H1 (cell line): ENCODE measurements at places on chromosomes 2 and 18.

GRCh38 chr2:51032751-51033330 is 909 bp upstream of the NRXN1 start:
- peak; percentile 66 for DNase-seq

DNA sequence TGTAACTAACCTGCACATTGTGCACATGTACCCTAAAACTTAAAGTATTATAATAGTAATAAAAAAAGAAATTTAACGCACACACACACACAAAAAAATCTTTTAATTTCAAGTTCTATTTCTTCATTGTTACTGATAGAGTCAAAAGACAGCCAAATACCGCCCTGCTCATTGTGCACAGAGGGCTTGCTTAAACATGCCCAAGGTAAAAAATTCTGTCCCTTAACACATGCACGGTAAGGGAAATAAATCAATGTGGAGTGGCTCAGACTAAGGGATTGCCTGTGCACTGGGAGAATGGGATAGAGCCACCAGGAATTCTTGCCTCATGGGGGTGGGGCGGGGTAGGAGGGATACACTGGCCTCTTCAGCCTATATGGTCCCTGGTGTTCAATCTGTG is 468.0 kb downstream of the NUP35 start:
- DNase-seq, result no peak

DNA sequence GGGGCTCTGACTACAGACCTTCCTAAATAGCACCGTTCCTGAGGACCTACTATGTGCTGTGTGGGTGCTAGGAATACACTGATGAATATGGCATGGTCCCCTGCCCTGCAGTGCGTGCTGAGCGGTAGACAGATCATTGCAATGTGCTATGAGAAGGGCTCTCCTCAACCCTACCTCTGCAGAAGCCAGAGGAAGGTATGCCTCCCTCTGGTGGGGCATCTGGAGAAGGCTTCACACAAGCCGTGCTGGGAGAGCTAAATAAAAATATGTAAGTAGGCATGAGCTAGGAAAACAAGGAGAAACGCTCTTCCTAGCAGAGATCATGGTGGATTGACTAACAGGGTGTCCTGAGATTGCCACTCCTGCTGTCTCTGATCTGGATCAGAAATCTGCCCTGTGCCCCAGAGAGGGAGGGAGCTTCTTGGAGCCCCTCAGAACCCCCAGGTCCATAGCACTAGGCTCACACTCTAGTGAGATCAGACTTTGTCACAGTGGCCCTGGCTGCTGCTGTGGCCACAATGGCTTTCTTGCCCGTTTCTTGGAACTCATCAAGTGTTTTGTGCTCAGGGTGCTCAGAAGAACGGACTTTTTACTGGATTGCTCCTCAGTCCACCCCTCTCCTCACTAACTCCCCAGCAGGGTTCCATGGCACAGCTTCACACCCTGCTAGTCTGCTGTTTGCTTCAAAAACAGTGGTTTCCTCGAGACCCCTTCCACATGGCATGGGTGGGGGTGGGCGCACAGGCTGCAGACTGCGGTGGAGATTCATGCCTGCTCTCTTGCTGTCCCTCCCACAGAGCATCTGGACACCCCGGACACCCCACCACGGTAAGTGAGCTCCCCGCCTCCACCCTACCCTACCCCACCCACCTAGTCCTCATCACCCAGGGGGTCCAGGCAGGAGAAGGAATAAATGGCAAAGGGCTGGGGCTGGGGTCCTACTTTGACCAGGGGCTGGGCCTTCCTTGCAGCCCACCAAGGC is 14.2 kb downstream of the SIGLEC15 start:
- DNase-seq, result no peak

GRCh38 chr18:62399781-62400308 is 74.7 kb downstream of the TNFRSF11A start:
- no peak for DNase-seq

- no peak for DNase-seq
Observed at GRCh38 chr2:7009207-7009911, 92.1 kb downstream of the RNF144A start.

GRCh38 chr2:240392084-240392947 is 43.1 kb upstream of the GPC1 start:
- DNase-seq, result no peak

DNA sequence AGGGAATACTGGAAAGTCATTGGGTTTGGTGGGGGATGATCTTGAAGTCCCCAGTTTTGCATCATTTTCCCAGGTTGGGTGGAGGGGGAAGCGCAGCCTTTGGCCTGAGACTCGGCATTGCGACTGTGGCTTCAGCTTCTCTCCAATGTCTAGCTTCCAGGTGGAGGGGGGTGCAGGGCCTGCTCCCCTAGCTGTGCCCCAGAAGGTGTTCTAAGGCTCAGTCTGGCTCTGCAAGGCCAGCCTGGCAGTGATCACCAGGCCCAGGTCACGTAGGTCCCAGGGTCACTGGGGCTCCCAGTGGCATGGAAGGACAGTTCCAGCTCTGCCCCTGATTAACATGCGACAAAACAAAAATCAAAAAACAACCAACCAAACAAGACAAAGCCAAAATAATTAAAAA is 56.9 kb upstream of the HAAO start:
- no peak for DNase-seq

- no peak for DNase-seq
Observed at GRCh38 chr2:152523091-152523490, 188.1 kb downstream of the FMNL2 start.

GRCh38 chr2:158570869-158571268 is 114.1 kb downstream of the PKP4 start:
- no peak for DNase-seq

GRCh38 chr2:112480530-112481049 is 1.4 kb upstream of the TTL start:
- no peak for DNase-seq

- no peak for DNase-seq
Observed at GRCh38 chr2:40281021-40281940, 170.6 kb downstream of the SLC8A1 start.

- DNase-seq, result no peak
Observed at GRCh38 chr18:8448130-8448529, 161.1 kb upstream of the RAB12 start.

DNA sequence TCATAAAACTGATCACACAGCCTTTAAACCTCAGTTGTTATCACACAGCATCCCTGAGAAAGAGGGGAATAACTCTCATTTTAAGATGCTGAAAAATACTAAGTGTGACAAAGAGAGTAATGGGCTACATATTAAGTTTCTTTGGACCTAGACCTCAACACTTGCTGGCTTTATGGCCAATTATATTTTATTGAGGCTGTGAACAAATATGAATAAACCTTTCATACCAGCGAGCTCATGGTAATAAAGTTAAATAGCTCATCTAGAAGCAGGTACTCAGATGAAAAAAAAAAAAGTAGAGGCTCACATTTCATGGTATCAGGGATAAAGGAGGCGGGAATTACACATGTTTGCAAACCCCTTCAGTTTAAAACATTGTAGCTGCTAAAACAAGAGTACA is 75.7 kb downstream of the DOCK10 start:
- no peak for DNase-seq
